ENCODE measurements at places on chromosomes 4 and X.

DNA sequence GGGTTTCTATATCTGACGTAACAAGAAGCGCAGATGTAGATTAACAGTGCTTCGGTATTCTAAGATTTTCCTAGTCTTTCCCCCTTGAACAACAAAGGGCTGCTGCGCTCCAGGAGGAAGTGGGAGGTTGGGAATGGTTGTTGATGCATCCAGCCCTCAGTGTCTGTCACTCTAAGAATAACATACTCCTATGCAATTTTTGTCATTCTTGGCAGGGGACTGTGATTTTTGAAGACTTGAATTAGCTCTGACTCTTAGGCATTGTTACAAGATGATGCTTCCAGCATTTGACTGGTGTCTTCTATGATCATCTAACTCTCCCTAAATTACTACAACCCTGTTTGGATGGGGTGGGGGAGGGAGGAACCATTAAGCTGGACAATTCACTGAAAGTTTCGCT lies 394.2 kb downstream of the ARHGAP24 start:
- no peak for DNase-seq

GRCh38 chrX:36087366-36087765 lies 167.8 kb downstream of the CFAP47 start:
- DNase-seq, result no peak

DNA sequence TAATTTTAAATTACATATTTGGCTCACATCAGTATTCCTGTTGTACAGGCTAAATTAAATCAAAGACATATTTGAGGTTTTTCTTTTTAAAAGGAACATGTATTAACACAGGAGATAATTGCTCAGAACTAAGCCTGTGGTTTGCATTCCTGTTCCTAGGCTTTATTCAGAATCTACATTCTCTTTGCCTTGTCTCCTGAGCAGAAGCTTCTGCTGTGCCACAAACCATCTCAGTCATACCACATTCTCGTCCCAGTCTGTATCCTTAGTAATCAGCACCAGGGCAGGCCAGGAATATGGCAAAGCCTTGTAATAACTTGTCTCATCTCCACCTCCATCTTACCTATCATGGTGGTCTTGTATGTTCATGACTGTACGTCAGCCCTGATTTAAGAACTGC lies 162.8 kb downstream of the ARHGAP24 start:
- DNase-seq, result no peak

DNA sequence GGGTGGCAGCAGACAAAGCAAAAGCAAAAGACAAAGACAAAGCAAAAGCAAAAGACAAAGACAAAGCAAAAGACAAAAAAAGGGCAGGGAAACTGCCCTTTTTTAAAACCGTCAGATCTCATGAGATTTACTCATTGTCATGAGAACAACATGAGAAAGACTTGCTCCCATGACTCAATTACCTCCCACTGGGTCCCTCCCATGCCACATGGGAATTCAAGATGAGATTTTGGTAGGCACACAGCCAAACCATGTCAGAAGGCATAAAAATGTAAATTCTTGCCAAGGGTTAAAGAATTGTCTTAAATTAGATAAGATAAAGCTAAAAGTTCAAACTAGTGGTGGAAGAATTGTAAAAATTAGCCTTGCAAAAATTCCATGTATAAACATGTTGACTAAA lies 419.7 kb downstream of the TRAM1L1 start:
- DNase-seq, result no peak

- DNase-seq, result no peak
Observed at GRCh38 chr4:102551958-102552565, 50.9 kb downstream of the NFKB1 start.

GRCh38 chr4:176226736-176227135 lies 31.4 kb upstream of the SPATA4 start:
- DNase-seq, result no peak

DNA sequence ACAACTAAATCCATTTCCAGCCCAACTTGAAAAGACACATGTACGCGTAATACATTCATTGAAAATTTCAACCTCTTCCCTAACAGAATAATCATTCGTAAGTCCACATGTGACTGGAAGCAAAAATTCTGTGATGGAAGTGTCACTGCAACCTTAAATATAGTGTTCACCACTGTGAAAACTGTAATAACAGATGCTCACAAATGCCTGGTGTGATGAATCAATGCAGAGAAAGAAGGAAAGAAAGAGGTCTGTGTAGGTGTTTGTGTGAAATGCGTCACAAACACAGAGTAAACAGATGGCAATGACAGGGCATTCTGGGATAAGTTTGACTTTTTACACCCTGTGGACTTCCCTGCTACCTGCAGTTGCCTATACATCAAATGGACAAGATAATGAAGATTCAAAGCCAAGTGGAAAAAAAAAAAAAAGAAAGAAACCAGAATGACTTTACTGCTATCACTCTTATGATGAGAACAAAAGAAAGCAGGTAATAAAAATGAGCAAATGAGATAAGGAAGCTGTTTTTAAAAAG lies 123.3 kb downstream of the EPHA5 start:
- no peak for DNase-seq

GRCh38 chr4:2812612-2813354 lies 19.9 kb downstream of the SH3BP2 start:
- no peak for DNase-seq

GRCh38 chr4:151671541-151672059 lies 89.2 kb downstream of the GATB start:
- DNase-seq, result no peak

DNA sequence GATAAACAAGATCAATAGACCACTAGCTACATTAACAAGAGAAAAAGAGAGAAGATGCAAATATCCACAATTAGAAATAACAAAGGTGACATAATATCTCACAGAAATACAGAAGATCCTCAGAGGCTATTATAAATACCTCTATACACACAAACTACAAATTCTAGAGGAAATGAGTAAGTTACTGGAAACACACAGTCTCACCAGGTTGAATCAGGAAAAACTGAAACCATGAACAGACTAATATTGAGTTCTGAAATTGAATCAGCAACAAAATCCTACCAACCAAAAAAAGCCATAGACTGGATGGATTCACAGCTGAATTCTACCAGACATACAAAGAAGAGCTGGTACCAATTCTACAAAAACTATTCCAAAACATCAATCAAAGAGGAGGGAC lies 211.8 kb upstream of the CPEB2 start:
- DNase-seq, result no peak

GRCh38 chr4:110071466-110071865 lies 126.9 kb downstream of the ELOVL6 start:
- no peak for DNase-seq

GRCh38 chr4:71240094-71240493 lies 98.7 kb upstream of the SLC4A4 start:
- DNase-seq, result no peak

DNA sequence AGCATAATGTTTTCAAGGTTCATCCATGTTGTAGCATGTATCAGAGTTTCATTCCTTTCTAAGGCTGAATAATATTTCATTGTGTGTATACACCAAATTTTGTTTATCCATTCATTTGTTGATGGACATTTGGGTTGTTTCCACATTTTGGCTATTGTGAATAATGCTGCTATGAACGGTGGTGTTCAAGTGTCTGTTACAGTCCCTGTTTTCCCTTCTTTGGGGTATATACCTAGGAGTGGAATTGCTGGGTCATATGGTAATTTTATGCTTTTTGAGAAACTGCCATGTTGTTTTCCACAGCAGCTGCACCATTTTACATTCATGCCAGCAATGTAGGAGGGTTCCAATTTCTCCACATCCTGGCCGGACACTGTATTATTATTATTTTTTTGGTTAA lies 3.4 kb upstream of the USP9X start:
- DNase-seq, result no peak

- no peak for DNase-seq
Observed at GRCh38 chr4:1720163-1720983, 750 bp downstream of the TMEM129 start.

GRCh38 chr4:82761229-82761628 lies 37.4 kb downstream of the SCD5 start:
- no peak for DNase-seq

Data from cortex of kidney (tissue), 1 donor.